ENCODE measurements at places on chromosomes 6 and 20.

GRCh38 chr20:54624706-54625390, 149.5 kb downstream of the DOK5 start:
- DNase-seq = no peak

DNA sequence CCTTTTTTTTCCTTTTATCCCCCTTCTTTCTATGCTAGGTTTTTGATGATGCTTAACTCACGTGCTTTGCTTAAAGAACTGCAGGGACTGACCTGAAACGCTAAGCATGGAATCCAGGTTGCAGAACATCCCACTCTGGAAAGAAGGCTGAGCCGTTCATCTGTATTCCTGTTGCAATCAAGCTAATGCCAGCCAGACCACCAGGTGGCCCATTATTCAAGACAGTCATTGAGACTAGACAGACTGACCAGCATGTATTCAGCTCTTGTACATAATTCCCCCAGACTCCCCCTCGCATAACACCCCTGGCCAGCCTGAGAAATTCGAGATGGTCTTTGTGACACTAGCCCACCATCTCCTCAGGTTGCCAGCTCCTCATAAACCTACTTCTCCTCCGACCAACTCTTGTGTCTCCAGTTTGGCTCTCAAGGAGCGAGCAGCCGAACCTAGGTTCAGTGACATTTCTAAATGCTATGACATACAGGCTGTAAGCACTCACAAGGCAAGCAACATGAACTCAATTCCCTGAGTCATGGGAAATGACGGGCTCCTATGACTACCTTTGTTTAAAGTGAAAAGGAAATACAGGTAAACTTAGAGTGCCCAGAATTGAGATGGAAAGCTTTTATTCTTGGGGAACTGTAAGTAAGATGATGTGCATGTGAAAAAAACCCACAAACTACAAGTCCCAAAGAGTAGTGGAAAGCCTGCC, 309.3 kb upstream of the CDYL start:
- no peak for DNase-seq

- DNase-seq = no peak
Measured at GRCh38 chr6:166950443-166950821, 5.9 kb downstream of the RNASET2 start.

DNA sequence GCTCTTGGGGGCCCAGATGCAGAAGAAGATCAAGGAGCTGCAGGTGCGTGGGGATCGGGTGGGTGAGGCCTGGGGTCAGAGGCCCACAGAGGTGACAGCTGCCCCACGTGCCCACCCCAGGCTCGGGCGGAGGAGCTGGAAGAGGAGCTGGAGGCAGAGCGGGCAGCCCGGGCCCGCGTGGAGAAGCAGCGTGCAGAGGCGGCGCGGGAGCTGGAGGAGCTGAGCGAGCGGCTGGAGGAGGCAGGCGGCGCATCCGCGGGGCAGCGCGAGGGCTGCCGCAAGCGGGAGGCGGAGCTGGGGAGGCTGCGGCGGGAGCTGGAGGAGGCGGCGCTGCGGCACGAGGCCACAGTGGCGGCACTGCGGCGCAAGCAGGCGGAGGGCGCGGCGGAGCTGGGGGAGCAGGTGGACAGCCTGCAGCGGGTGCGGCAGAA, 41.5 kb downstream of the MYH7B start:
- no peak for DNase-seq

DNA sequence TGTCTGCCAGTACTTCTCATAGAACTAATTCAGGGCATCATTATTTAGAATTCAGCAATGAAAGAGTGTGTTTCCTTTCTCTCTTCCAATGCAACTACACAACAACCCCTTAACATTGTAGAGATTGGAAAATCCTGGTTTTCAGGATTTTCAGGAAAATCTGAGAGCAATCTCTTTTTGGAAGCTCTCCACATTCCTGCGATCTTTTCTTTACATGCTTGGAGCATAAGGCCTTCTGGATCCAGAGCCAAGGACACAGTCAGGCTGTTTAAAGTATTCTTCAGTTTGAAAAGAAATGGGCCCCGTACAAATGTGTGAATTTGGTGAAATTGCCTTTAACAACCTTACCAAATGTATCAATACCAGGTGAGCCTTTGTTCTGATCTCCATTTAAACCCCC, 469.7 kb downstream of the PKHD1 start:
- no peak for DNase-seq

DNA sequence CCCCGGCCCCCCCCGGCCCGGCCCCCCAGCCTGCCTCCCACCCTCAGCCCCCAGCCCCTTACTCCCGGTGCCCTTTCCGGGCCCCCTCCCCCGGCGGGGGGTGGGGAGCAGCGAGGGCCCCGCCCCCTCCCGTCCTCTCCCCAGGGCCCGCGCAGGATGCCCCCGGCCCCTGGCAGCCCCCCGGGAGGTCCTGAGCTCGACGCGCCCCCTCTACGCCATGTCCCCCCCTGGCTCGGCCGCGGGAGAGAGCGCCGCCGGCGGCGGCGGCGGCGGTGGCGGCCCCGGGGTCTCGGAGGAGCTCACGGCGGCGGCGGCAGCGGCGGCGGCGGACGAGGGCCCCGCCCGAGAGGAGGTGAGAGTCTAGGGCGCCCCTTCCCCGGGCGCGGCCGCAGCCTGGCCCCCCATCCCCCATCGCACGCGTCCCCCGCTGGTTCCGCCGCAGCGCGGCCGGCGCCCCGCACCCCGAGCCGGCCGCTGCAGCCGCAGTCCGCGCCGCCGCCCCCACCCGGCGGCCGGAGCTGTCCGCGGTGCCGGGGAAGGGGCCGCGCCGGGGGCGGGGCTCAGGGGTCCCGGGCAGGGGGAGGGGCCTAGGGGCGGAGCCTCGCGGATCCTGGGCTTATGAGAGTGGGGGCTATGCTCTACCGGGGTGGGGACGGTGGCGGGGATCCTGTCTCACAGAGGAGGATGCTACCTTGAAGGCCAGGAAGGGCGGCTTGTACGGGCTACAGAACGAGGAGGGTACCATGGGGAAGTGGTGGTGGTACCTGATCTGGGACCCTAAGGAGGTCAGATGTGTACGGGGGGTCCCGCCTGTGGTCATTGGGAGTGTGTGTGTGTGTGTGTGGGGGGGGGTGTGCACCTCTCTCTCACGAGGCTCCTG, 516 bp downstream of the TMEM151B start:
- DNase-seq = no peak

- no peak for DNase-seq
Measured at GRCh38 chr6:42243046-42243445, 25.4 kb upstream of the MRPS10 start.
